Activated naive CD4-positive, alpha-beta T cell treated with anti-CD3 and anti-CD28 coated beads, Interleukin-2, amount 50 U/mL, for 72 hours (primary cell): ENCODE measurements at places on chromosomes 3 and 15.
A peak's percentile ranks its signal among the peaks of the same experiment; 100 is the strongest.

- DNase-seq, result no peak
Measured at GRCh38 chr15:100842756-100843730, 36.6 kb upstream of the ALDH1A3 start.

- peak; percentile 25 for DNase-seq
Measured at GRCh38 chr15:39171944-39172368, 408.9 kb upstream of the THBS1 start.

- DNase-seq, result peak; percentile 98
Measured at GRCh38 chr3:129316248-129317013, 37.8 kb downstream of the HMCES start.

DNA sequence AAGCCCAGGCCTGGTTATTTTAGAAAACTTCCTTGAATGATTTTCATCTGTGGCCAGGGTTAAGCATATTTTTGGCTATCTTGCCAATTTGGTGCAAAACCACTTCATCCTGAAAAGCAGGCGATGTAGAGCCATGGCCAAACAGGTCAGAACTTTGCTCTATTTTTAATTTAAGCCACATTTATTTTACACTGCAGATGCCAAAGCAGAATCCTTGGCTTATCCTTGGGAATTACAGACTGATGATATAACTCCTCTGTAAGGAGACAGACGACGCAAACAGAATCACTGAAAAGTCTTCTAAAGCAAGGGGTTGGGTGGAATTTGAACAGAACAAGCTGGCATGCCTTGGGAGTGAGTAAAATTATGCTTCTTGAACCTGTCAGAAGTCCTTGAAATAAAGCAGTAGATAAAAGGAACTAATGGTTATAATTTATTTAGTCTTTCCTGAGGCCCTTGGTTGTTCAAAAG lies 121.9 kb downstream of the CHST2 start:
- DNase-seq, result no peak

GRCh38 chr3:117885011-117885441 lies 1149.6 kb downstream of the IGSF11 start:
- DNase-seq, result no peak

DNA sequence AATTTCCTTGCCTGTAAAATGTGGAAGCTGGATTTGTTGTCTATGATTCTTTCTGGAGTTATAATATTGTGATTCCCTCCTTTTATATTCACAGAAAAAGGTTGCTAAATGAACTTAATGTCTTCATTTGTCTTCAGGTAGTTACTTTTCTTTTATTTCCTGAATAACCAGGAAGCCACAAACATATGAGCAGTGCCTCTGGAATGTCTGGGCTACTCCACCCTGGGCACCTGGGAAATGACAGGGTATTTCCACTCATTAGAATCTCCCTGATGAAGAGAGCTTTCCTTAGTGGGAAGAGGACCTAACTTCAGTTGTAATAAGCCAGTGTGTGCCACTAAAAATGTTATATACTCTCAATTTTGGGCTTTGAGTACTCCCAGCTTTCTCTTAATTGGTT lies 3.8 kb upstream of the SLMAP start:
- DNase-seq, result no peak

- DNase-seq, result peak; percentile 46
Measured at GRCh38 chr3:9552252-9552999, 1.2 kb downstream of the LHFPL4 start.

DNA sequence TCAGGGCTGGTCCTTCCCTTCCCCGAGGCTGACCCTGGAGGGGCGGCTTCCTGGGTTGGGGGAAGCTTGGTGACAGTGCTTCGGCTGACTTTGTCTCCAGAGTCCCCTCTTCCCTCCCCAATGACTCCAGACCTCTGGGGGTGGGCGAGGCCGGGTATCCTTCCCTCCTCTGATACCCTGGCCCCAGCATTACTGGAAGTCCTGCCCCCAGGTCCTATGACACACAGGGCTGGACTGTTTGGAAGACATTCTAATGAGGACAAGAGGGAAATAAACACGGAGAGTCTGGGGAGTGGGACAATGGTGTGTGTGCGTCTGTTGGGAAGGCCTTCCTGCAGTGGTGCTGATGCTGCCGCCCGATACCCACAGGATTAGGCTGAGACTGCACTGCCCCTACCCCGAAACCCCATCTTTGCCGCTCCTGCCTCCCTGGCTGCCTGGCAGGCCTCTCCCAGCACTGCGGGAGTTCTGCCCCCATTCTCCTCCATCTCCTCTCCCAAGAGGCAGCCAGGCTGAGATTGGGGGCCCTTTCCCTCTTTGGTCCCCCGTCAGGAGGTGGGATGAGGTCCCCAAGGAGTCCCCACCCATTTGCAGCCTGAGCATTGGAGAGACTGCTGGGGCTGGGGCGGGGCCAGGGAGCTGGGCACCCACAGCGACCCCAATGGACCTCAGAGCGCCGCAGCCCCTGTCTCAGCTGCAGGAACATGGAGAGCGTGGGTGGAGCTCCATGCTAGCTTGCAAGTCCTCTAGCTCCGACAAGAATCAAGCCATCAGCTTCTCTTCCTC lies 29.7 kb upstream of the FBLN2 start:
- DNase-seq, result no peak

GRCh38 chr15:80978685-80979329 lies 10.8 kb downstream of the MESD start:
- no peak for DNase-seq

- no peak for DNase-seq
Measured at GRCh38 chr15:27845535-27846369, 253.4 kb downstream of the OCA2 start.

DNA sequence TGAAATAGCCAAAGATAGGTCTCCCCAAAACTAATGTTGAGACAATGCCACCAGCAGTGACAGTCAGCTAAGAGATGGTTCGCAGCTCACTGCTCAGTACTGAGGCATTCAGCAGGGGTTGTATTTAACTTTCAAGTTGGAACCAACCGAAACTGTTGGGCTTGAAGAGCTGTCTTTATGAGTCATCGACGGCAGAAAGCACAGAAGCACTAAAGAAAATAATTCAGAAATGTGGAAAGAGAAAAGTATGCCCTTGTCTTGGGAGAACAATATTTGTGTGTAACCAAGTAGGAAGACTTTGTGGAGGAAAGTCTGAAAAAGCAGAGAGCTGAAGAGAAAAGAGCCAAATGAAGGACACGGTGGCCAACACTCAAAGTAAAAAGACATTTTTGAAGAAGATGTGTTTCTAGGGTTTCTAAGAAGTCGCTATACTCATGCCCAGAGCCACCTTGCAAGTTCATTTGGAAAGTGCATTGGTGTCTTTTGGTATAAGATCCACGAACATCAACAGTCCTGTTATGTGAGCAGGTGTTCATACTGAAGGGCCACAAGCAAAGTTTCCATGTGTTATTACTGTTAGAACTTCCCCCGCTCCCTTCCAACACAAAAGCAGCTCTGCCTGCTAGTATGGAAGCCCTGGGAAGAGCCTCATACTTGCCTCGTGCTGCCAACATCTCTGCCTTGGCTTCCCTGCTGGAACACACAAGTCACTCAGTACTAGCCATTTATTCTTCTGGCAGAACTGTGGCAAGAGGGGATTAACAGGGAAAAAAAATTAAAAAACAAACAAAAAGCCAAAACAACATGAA lies 4.1 kb upstream of the RARB start:
- no peak for DNase-seq

GRCh38 chr3:128293930-128294329 lies 140.6 kb downstream of the EEFSEC start:
- DNase-seq, result peak; percentile 33

DNA sequence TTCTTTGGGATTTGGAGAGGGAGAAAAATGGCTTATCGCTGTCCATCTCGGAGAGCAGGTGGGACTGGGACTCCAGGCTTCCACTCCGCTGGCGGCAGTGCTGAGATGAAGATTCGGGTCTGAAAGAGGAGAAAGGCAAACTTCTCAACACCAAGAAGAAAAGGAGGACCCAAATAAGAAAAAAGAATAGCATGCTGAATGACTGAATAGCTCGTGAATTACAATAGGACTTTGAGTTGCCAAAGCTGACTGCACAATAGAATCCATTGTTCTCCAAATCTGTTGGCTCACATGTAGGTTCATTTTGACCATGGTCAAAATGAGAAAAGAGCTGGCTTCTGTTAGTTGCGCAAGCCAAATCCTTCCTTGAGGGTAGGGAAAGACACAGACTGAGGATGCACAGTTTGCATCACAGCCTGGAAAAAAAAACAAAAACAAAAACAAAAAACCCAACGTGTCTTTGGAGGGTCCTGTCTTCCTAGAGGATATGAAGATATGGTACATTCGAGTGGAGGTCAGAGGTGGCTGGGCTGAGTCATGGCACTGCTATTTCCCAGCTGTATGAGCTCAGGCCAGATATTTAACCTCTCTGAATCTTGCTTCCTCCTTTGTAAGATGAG lies 59.3 kb upstream of the LMOD3 start:
- no peak for DNase-seq

- DNase-seq, result no peak
Measured at GRCh38 chr3:189490749-189491148, 140.4 kb upstream of the TP63 start.

- no peak for DNase-seq
Measured at GRCh38 chr3:128069271-128069670, 17.0 kb downstream of the SEC61A1 start.

DNA sequence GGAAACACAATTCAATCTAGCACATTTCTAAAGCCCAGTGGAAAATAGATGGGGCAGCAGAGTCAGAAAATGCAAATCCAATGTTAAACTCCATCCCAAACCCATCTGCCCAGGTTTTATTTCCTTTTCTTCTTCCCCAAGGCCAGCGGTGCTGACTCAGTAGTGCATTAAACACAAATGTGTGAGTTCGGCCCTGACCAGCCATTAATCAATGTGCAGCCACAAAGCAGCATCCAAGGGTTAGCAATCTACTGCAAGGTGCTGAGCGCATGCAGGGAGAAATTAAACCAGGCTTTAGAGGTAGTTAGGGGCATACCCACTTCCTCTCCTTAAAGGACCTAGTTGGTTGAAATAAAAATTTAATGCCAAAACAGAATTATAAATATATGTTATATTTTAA lies 583.3 kb upstream of the PPP2R3A start:
- no peak for DNase-seq

DNA sequence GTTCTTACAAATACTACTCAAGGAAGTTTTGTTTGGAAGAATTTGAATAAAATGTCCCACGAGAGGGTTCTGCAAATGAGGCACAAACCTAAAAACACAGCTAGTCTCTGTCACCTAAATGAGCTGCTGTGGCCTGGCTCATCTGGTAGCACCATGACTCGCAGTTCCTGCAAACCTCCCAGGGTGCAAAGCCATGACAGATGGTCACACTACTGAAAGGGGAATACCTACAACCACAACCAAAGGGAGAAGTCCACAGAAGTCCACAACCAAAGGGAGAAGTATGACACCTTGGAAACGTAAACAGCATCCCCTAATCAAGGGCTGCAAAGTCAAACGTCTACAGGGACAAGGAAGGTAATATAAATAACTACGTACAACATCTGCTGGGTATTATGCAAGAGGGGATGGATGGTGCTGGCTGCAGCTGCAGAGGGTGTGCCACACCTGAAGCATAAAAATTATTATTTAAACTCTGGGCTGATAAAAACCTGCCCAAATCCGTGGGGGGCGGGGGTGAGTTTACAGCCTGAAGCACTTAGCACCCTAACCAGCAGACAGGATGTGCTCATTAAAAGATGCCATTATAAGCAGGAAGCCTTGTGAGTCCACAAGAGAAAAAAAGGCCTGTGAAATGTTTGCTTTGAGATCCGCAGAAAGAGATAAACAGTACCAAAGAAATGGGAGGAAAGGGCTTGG lies 184.0 kb downstream of the MAGI1 start:
- no peak for DNase-seq

DNA sequence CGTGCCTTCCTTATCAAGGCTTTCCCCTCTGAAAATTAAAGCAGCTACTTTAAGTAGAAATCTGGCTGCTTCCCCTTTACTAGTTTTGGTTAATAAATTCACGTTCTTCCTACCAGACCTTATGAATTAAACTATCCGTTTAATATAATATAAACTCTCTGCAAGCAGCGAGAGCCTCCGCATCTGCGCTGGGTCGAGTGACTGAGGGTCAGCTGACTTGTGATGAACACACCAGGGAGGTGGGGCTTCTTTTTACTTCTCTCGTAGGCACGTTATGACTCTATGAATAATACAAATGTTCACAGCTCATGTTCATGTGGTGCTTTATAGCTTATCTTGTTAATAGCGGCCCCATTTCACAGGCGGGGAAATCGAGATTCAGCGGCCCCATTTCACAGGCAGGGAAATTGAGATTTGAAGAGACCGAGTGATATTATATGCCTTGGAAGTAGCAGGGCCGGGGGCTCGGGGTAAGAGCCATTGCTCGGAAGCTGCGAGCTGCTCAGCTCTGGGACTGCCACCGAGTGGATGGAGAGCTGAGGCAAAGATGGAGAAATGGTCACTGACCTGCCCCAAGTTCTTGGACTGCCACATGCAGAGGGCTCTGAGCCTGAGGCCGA lies 8.3 kb downstream of the MUC4 start:
- DNase-seq, result no peak

GRCh38 chr15:65115542-65115941 lies 542 bp upstream of the UBAP1L start:
- no peak for DNase-seq

DNA sequence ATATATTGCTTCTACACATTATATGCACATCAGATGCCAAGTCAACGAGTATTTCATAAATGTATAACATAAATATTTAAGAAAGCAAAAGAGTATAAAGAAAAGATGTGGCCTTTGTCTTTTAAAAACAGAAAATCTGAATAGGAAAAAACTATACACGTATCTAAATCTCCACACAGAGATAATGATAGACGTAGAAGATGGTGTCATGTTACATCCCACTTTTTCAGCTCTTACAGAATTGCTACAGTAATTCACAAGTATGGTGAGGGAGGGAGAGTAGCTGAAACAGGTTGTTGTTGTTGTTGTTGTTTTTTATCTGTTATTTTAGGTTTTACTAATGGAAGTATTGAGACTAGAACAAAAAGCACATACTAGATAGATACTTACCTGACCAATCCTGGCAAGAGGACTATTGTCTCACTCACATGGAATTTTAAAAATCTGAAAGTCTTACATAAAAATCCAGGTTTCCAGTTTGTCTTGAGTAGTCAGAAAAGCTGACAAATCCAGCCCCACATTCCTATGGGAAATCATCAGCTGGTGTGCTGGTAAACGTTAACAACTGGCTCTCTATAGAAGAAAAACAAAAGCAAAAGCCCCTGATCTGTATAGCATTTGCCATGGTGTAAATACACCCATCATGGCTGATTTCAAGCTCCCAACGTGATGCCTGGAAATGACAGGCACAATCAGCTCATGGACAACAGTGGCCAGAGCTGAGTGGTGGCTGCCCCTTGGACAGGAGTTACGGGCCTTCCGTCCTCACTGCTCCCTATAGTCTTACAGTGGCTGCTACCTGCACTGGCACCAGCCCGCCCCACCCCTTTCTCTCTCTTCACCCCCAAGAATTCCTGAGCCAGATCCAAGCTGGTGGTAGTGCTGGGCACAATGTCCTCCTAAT lies 47.4 kb upstream of the VGLL4 start:
- DNase-seq, result no peak

GRCh38 chr15:68384451-68385239 lies 47.3 kb downstream of the ITGA11 start:
- DNase-seq, result peak; percentile 25
